ENCODE measurements at places on chromosomes 16 and 17. TPM values are rescaled to one million over a fixed set of nuclear protein-coding genes. Genes with fewer than 3 reads are reported as not detected.

The ARL4D gene
- total RNA-seq = 10.4 TPM

The PKMYT1 gene
- total RNA-seq = 4.2 TPM

The MYH10 gene
- total RNA-seq = 185 TPM

The PERCC1 gene
- total RNA-seq = not detected

The TBC1D3D gene
- not detected for total RNA-seq

The FTSJ3 gene
- 65.3 TPM for total RNA-seq

The PYDC1 gene
- total RNA-seq = not detected
